ENCODE measurements at places on chromosomes 5 and 9. TPM values are rescaled to one million over a fixed set of nuclear protein-coding genes. Genes with fewer than 3 reads are reported as not detected.

DNA sequence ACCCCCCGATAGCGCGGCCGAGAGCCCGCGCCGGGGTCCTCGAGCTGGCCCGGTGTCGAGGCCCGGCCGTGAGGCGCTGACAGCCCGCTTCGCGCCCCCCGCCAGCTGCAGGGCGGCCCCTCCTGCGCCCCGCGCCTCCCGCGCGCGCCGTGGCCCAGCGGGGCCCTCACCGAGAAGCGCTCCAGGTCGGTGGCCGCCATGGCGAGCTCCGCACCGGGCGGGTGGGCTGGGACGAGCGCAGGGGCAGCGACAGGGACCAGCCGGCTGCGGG is 166 bp downstream of the SEPTIN8 start:
- no peak for DNase-seq
- peaks cover 31% of the 10 kb centered on the region for H3K27me3 ChIP-seq
- no peaks in the 10 kb centered on the region for H3K36me3 ChIP-seq
- H3K27ac ChIP-seq: no peak overlapping the region
- peaks cover 23% of the 10 kb centered on the region for H3K4me1 ChIP-seq

GRCh38 chr5:32308946-32309345 is 3.8 kb downstream of the MTMR12 start:
- H3K27me3 ChIP-seq: no peaks in the 10 kb centered on the region
- peak overlapping the region; percentile 49 for H3K4me3 ChIP-seq
- H3K36me3 ChIP-seq: peaks cover 16% of the 10 kb centered on the region
- no peak overlapping the region for H3K27ac ChIP-seq

GRCh38 chr5:3026099-3026498 is 274.6 kb upstream of the IRX2 start:
- peak; percentile 62 for DNase-seq
- no peak overlapping the region for H3K27ac ChIP-seq
- H3K4me1 ChIP-seq: peaks cover 22% of the 10 kb centered on the region
- no peaks in the 10 kb centered on the region for H3K36me3 ChIP-seq
- peaks cover 3% of the 10 kb centered on the region for H3K27me3 ChIP-seq

DNA sequence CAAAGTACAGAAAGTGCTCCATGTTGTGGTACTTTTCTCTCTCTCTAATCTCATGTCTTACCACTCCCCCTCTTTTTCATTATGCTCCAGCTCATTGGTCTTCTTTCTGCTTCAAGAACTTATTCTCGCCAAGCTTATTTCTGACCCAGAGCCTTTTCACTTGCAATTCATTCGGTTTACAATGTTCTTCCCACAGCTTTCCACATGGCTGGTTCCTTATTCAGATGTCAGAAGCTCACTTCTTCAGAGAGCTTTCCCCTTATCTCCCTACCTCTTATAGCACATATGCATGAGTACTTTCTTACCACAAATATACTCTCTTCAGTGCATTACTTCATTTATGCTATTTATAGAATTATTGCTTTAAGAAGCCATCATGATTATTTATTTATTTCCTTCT is 338.8 kb upstream of the ATP10B start:
- H3K27ac ChIP-seq: no peak overlapping the region
- H3K4me1 ChIP-seq: no peaks in the 10 kb centered on the region
- no peaks in the 10 kb centered on the region for H3K27me3 ChIP-seq
- no peak for DNase-seq

DNA sequence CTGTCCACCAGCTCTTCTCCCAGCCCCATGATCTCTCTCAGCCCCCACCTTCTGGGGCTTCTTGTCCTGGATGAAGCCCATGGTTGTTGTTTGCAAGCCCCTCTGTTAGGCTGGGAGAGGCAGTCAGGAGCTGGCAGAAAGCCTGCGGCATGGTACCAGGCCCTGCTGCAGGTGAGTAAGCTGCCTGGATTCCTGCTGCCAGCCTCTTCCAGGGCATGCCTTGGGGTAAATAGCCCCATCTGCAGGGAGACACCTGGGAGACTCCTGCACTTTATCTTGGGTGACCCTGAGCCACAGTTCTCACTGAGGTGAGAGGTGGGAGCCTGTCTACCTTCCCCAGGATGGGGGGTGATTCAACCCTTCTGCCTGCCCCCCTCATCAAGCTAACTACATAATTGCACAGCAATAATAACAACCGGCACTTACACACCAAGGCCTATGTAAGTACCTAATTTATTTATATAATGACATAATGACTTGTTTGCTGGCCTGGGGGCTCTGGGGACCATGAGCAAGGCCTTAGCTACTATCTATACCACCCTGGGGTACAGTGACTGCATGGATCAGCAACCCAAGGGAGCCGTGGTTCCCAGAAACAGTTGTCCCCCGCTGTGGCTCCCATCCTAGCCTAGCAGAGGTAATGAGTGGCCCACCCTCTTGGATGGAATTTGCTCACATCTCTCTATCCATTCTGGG is 116.0 kb downstream of the PSD2 start:
- H3K27me3 ChIP-seq: peaks cover 28% of the 10 kb centered on the region
- no peak for DNase-seq
- no peak overlapping the region for H3K27ac ChIP-seq
- H3K4me1 ChIP-seq: no peaks in the 10 kb centered on the region
- no peak overlapping the region for H3K4me3 ChIP-seq
- H3K36me3 ChIP-seq: no peaks in the 10 kb centered on the region

- no peaks in the 10 kb centered on the region for H3K27me3 ChIP-seq
- DNase-seq: no peak
- H3K36me3 ChIP-seq: no peaks in the 10 kb centered on the region
- H3K4me1 ChIP-seq: no peaks in the 10 kb centered on the region
These were observed 72.8 kb downstream of the C9orf153 start for GRCh38 chr9:86186696-86187095.

GRCh38 chr5:54363669-54364068 is 53.3 kb upstream of the ARL15 start:
- no peak overlapping the region for H3K27ac ChIP-seq
- H3K4me1 ChIP-seq: no peaks in the 10 kb centered on the region
- no peak overlapping the region for H3K4me3 ChIP-seq

GRCh38 chr5:54390539-54391031 is 64.9 kb upstream of the HSPB3 start:
- H3K4me3 ChIP-seq: no peak overlapping the region
- H3K27ac ChIP-seq: no peak overlapping the region
- no peak for DNase-seq
- no peaks in the 10 kb centered on the region for H3K27me3 ChIP-seq
- no peaks in the 10 kb centered on the region for H3K36me3 ChIP-seq

GRCh38 chr5:151104795-151105194 is 24.0 kb upstream of the TNIP1 start:
- H3K27me3 ChIP-seq: no peaks in the 10 kb centered on the region
- no peak overlapping the region for H3K4me3 ChIP-seq
- H3K4me1 ChIP-seq: peaks cover 6% of the 10 kb centered on the region
- no peak overlapping the region for H3K27ac ChIP-seq
- peaks cover 13% of the 10 kb centered on the region for H3K36me3 ChIP-seq

GRCh38 chr9:109369285-109369684 is 48.4 kb upstream of the EPB41L4B start:
- peak overlapping the region; percentile 52 for H3K27ac ChIP-seq
- H3K4me3 ChIP-seq: no peak overlapping the region
- no peaks in the 10 kb centered on the region for H3K27me3 ChIP-seq
- no peaks in the 10 kb centered on the region for H3K4me1 ChIP-seq

- H3K4me3 ChIP-seq: no peak overlapping the region
- no peak for DNase-seq
- H3K27me3 ChIP-seq: no peaks in the 10 kb centered on the region
- no peaks in the 10 kb centered on the region for H3K4me1 ChIP-seq
These were observed 61.6 kb downstream of the ICE1 start for GRCh38 chr5:5483880-5484598.

DNA sequence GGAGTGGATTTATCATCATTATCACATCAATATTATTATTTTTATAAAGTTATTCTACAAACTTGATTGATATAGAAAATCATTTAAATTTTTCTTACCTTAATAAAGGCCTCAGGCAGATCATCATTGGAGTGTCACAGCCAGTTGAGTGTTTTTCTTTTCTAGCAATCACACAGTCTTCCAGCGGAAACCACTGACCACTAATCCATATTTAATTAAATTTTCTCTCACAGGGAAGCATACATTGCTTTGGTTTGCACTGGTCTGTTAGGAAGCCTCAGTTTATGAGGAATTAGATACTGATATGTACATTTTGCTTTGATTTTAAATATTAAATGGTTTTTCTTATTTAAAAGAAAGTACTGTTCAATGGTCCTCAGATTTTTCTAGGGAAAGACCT is 6.7 kb downstream of the SPZ1 start:
- H3K36me3 ChIP-seq: no peaks in the 10 kb centered on the region
- no peaks in the 10 kb centered on the region for H3K4me1 ChIP-seq
- no peak overlapping the region for H3K4me3 ChIP-seq
- H3K27me3 ChIP-seq: no peaks in the 10 kb centered on the region

DNA sequence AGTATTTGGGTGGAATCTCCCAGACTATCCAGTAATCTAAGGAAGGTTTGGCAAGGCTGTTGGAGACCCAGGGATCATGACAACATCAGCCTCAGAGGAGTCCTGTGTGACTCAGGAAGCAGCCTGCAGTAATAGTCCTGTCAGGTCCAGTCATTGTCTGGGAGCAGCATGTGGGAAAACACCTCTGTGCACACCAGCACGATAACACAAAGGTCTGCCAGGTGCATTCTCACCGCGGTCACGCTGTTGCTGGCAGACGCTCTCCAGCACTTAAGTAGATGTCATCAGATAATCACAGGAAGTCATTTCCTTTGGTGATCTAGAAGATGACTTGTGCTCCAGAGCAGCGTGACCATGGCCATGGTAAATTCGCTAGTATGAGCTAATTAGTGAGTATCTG is 99.2 kb upstream of the IQGAP2 start:
- H3K4me1 ChIP-seq: no peaks in the 10 kb centered on the region
- no peaks in the 10 kb centered on the region for H3K27me3 ChIP-seq
- no peaks in the 10 kb centered on the region for H3K36me3 ChIP-seq
- no peak overlapping the region for H3K27ac ChIP-seq

- no peaks in the 10 kb centered on the region for H3K36me3 ChIP-seq
- H3K4me3 ChIP-seq: no peak overlapping the region
- H3K27me3 ChIP-seq: peaks cover 34% of the 10 kb centered on the region
These were observed 4.8 kb upstream of the ST6GALNAC4 start for GRCh38 chr9:127921557-127922120.

DNA sequence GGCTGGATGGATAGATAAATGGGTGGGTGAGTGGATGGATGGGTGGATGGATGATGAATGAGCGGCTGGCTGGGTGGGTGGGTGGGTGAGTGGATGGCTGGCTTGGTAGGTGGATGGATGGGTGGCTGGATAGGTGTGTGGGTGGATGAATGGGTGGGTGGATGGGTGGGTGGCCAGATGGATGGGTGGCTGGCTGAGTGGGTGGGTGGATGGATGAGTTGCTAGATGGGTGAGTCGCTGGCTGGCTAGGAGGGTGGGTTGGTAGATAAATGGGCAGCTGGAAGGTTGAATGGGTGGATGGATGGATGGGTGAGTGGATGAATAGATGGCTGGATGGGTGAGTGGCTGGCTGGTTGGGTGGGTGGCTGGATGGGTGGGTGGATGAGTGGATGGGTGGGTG is 27.9 kb upstream of the CEP72 start:
- H3K27ac ChIP-seq: no peak overlapping the region
- H3K4me3 ChIP-seq: no peak overlapping the region
- H3K27me3 ChIP-seq: peaks cover 51% of the 10 kb centered on the region
- no peaks in the 10 kb centered on the region for H3K4me1 ChIP-seq
- peak; percentile 25 for DNase-seq
- no peaks in the 10 kb centered on the region for H3K36me3 ChIP-seq

- DNase-seq: no peak
- peaks cover 2% of the 10 kb centered on the region for H3K27me3 ChIP-seq
- H3K4me3 ChIP-seq: no peak overlapping the region
- H3K36me3 ChIP-seq: no peaks in the 10 kb centered on the region
These were observed 15.9 kb downstream of the TAL2 start for GRCh38 chr9:105678163-105678562.

GRCh38 chr9:18673179-18673578 is 199.2 kb downstream of the ADAMTSL1 start:
- peaks cover 4% of the 10 kb centered on the region for H3K36me3 ChIP-seq
- no peak overlapping the region for H3K4me3 ChIP-seq
- H3K4me1 ChIP-seq: peaks cover 9% of the 10 kb centered on the region
- H3K27me3 ChIP-seq: no peaks in the 10 kb centered on the region

- H3K4me3 ChIP-seq: no peak overlapping the region
- H3K27ac ChIP-seq: no peak overlapping the region
- no peaks in the 10 kb centered on the region for H3K27me3 ChIP-seq
- H3K36me3 ChIP-seq: no peaks in the 10 kb centered on the region
- peaks cover 28% of the 10 kb centered on the region for H3K4me1 ChIP-seq
These were observed 21.1 kb upstream of the UBAP2 start for GRCh38 chr9:34069831-34070230.

GRCh38 chr5:106940301-106940846 is 730.4 kb downstream of the EFNA5 start:
- no peaks in the 10 kb centered on the region for H3K27me3 ChIP-seq
- no peaks in the 10 kb centered on the region for H3K36me3 ChIP-seq
- no peaks in the 10 kb centered on the region for H3K4me1 ChIP-seq
- H3K27ac ChIP-seq: peak overlapping the region; percentile 57
- no peak overlapping the region for H3K4me3 ChIP-seq

- no peak overlapping the region for H3K27ac ChIP-seq
- H3K36me3 ChIP-seq: no peaks in the 10 kb centered on the region
- H3K4me1 ChIP-seq: peaks cover 4% of the 10 kb centered on the region
- H3K4me3 ChIP-seq: no peak overlapping the region
These were observed 23.5 kb upstream of the IFNE start for GRCh38 chr9:21505425-21506179.

DNA sequence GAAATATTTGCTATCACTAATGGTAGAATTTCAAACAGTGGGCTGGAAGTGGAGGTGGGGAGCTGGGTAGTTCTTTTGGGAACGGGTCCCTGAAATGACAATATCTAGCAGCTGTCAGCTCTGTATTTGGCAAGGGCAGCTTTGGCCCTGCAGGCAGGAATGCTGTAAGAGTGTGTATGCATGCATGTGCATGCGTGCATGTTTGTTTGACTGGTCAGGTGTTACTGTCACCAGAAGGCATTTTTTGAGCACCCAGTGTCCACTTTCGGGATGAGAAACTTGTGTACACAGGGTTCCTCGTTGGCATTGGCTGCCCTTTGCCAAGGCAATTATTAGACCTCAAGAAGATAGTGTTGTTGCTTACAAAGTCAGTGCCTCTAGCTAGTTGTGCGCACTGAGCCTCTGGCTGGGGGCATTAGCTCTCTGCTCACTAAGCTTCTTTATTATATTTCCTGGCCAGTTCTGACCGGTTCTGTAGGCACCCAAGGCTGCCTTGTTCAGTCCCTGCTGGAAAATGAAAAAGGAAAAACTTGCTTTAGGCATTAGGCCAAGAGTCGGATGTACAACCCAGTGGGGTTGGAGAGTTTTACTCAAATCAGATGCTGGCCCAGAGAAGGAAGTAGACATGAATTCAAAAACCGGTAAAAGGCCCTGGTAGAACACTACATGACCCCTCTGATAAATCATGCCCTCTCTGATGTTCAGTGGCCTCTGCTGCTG is 2.0 kb downstream of the CYFIP2 start:
- peaks cover 3% of the 10 kb centered on the region for H3K36me3 ChIP-seq
- peak overlapping the region; percentile 86 for H3K4me3 ChIP-seq
- peaks cover 24% of the 10 kb centered on the region for H3K4me1 ChIP-seq

The LRRC19 gene
- 0.29 TPM for total RNA-seq

The PCDHB11 gene
- total RNA-seq: 3.3 TPM

The ANGPTL2 gene
- total RNA-seq: 20.6 TPM

The TMEM215 gene
- total RNA-seq: 0.27 TPM

The RELL2 gene
- total RNA-seq: 6.9 TPM

The CAMK2A gene
- total RNA-seq: 0.26 TPM

Data from type B pancreatic cell (in vitro differentiated cells).